ENCODE measurements at places on chromosomes 7 and 10.

DNA sequence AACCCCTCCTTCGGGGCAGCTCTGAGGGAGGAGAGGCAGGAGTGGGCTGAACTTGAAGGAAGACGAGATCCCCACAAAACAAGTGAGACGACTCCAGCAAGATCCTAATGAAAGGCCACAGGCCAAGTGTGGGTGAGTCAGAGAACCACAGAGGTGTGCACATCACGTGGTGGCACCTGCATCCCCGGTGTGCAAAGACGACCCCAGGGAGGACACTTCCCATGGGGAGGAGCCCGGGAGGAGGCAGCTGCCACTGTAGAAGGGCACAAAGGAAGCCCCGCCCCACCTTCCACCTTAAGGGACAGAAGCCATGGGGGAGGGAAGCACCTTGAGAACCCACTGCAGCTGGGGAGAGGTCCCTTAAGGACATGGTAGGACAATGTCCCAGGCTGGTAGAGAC, 45.7 kb downstream of the ESYT2 start:
- DNase-seq: no peak

- DNase-seq: no peak
These were observed 67.7 kb upstream of the CHST15 start for GRCh38 chr10:124160943-124161582.

DNA sequence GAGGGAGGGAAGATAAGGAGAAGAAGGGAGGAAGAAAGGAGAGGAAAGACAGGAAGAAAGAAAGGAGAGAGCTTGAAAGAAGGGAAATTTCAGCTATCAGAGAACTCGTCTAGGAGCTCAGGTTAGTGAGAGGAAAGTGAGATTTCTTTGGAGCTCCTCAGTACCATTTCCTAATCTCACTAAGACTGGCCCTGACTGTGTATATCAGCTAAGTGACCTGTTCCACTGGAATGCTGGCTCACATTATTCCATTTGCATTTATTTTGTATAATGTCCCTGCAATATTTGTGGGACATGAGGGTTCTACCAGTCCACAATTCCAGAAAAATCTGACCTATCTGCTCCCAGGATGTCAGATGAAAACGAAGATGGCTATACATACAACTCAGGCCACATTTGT, 114.7 kb upstream of the CELF2 start:
- no peak for DNase-seq

GRCh38 chr7:50476953-50477625, 26.9 kb upstream of the FIGNL1 start:
- DNase-seq: no peak

DNA sequence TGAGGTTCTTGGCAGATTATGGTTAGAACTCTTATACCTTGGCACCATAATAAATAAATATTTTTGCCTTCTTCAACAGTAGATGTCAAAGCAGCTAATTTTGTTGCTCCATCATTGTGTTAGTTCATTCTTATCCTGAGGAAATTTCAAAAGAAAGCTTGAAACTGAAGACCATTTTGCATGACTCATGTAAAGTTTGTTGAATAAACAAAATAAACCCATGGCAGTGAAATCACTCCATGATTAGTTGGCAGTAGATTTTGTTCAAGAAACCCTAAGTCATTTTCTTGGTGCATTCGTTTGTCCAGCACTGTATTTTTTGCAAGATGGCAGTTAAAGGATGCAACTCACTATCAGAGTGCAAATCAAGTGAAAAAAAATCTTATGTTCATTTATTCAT, 91.6 kb downstream of the HECW1 start:
- DNase-seq: peak; percentile 50

DNA sequence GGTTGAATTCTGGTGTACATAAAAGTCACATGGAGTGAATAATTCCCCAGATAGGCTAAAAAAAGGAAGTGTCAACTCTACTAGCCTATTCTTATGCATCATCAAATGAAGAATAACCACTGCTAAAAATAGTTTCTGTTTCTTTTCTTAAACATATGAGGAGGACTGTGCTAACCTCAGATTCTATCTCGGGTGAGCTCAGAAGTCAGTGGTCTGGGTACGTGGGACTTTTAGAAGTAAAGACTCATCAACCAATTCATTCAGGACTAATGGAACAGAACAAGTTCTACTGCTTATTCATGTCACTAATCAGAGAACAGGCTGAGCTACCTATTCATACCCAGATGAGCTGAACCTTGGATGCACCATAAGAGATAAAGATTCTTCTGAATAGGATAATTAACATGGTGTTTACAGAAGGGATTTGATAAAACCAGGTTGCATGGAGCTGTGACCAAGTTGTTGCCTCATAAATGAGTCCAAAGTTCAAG, 9.5 kb upstream of the ASAH2 start:
- peak; percentile 4 for DNase-seq

DNA sequence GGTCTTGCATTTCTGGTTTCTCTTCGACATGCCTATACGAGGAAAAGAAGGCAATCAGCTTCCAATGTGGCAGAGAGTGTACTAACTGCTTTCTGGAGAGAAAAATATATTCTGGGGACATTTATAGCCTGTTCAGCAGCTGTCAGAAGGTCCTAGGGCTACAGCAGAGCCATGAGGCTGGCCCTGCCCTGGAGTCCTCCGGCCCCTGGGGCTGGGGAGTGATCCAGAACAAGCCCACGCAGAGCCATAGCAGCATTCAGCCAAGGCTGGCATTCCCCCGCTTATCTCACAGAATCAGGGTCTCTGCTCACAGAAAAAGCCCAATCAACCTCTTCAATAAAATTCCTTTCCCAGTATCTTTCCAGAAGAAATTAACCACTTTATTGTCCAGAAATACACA, 48.9 kb downstream of the FZD1 start:
- DNase-seq: no peak

- DNase-seq: no peak
These were observed 18.2 kb downstream of the ARID5B start for GRCh38 chr10:61919646-61920215.

- DNase-seq: no peak
These were observed 38.2 kb downstream of the GBX1 start for GRCh38 chr7:151129117-151129959.

- no peak for DNase-seq
These were observed 987 bp downstream of the INA start for GRCh38 chr10:103277713-103278536.

- no peak for DNase-seq
These were observed 128.8 kb upstream of the FZD8 start for GRCh38 chr10:35770817-35771355.

DNA sequence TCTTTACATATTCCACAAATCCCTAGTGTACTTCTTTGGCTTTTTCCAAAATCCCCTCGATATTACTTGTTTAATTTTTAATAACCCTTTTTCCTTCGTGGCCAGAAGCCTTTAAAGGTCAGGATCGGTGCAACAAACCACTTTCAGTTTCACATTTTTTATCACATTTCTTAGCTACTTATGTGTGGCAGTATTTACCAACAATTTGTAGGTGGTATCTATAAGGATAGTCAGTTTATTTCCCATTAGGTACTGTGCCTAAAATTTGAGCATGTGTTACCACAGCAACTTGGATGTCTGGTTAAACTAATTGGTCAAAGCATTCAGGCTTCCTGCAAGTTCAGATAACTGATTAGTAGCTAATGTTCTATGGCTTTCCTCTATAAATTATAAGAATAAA, 104.9 kb downstream of the CDK14 start:
- peak; percentile 8 for DNase-seq

GRCh38 chr10:85643845-85644525, 722.6 kb downstream of the GRID1 start:
- DNase-seq: peak; percentile 97

DNA sequence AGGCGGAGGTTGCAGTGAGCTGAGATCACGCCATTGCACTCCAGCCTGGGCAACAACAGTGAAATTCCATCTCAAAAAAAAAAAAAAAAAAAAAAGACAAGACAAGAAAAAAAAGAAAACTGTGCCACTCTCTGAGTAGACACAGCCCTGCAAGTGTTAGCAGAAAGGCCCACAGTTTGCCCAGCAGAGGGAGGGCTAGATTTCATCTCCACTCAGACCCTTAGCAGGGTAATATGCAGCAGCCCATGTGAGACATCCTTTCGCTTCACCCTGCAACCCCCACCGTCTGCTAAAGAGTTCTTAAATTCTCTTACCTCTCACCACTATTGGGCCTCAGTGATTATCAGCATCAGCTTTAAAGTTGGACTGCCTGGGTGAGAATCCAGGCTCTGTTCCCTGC, 38.2 kb downstream of the CTNNA3 start:
- no peak for DNase-seq

DNA sequence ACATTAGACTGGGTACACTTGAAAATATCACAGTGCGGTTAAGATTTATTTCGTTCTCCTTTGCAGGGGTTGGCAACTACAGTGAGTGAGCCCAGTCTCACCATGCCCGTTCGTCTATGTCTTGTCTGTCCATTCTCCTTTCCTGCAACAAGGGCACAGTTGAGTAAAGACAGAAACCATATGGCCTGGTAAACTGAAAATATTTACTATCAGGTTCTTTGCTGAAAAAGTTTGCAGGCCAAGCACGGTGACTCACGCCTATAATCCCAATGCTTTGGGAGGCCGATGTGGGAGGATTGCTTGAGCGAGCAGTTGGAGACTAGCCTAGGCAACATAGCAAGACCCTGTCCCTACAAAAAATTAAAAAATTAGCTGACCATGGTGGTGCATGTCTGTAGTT, 11.4 kb upstream of the KCTD7 start:
- DNase-seq: no peak

GRCh38 chr7:83413424-83413823, 235.5 kb downstream of the SEMA3E start:
- peak; percentile 54 for DNase-seq

DNA sequence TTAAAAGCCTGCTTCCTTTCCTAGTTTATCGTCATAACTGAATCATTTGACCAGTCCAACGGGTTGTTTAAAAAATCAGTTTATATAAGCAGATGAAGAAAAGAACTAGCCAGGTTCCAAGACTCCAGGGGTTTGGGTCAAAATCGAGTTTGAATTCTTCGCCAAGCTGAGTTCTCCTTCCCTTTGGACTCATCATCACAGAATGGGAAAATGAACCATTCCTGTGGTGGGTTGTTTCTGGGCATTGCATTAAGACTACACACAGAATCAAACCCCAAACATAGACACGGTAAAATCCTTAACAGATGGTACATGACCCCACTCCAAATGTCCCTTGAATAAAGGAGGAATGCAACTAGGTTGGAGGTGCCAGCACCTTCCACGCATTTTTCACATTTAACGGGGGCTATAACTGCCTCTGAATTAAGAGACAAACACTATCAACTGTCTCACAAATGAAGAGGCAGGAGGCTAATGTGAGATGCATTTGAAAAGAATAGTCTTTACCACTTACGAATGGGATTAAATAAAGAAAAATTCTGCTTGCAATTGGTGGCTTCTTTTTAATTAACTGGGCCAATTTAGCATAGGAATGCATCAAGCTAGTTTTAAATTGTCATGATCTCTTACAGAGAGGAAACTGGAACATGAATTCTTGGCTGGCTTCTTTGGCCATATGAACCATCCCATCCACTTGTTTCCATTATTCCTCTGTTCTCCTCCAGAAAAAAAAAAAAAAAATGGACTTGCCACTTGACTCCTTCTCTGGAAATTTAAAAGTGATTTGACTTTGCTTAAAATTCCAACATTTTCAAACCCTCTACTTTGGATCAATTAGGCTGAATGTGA, 61.1 kb downstream of the CHST15 start:
- no peak for DNase-seq

DNA sequence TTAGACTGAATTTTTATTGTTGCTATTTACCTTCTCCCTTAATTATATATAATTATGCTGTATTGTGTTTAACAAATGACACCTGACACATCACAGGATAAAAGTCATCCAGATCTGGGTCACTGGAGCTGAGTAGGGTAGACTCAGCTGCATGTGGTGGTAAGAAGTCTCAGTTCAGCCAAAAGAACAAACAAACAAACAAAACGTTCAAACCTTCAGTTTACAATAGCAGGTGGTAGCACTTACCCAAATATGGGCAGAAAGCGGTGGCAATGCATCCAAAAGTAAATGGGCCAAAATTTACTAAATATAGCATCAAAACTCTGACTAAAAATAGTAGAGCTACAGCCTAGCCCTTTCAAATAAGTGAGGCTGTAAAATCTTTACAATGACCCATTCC, 42.2 kb downstream of the ZWINT start:
- no peak for DNase-seq

GRCh38 chr10:35637462-35637861, 4.6 kb downstream of the FZD8 start:
- DNase-seq: no peak

DNA sequence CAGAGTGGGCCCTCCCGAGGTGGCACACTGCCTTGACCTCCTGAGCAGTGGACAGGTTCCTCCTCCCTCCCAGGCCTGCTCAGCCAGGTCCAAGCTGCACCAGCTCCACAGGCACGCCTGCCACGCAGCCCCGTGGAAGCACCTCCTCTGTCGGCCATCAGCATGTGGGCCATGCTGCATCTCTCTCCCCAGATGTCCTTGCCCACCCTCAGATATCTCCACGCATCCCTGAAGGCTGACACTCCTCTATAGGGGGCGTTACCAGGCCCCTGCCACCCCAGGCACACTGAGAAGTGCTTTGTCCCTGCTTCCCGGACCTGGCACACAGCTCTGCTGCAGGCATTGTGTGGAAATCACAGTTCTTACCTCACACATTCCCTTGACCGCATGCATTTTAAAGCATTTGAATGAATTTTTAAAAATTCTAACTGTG, 598.5 kb downstream of the SDK1 start:
- DNase-seq: no peak

GRCh38 chr10:78763651-78764395, 304.9 kb upstream of the ZMIZ1 start:
- no peak for DNase-seq

- no peak for DNase-seq
These were observed 34.0 kb upstream of the CCDC7 start for GRCh38 chr10:32411797-32412498.

GRCh38 chr10:75924309-75924902, 493.0 kb downstream of the LRMDA start:
- no peak for DNase-seq

- no peak for DNase-seq
These were observed 225.3 kb upstream of the RHOBTB1 start for GRCh38 chr10:61169294-61169693.

GRCh38 chr7:69860486-69860885, 262.2 kb downstream of the AUTS2 start:
- no peak for DNase-seq

- DNase-seq: no peak
These were observed 49.3 kb upstream of the PCBD1 start for GRCh38 chr10:70937661-70938060.

GRCh38 chr10:112991888-112992491, 41.9 kb downstream of the TCF7L2 start:
- no peak for DNase-seq

GRCh38 chr10:87750001-87750671, 67.9 kb downstream of the ATAD1 start:
- DNase-seq: peak; percentile 97

GRCh38 chr10:89637113-89637512, 7.9 kb downstream of the PANK1 start:
- DNase-seq: no peak

GRCh38 chr10:92689663-92690210, at the start of gene HHEX:
Gene HHEX, plus strand, starts transcription at chr10:92689955. Its CDS starts 32 bp downstream, at chr10:92689987.
- DNase-seq: no peak

DNA sequence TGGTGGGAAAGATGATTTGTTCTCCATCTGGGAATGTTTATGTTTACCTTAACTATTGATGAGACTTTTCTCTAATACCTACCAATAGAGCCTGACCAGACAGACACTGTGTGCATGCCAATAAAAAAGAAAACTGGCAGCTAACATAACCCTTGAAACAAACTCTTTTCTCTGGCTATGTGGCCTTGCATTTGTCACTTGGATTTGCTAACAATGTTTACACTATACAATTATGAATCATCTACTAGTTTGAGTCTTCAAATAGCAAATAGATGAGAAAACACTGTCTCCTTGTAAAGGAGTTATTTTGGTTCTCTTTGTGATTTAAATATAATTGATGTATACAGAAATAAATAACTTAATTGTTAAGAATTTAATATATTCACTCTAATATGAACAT, 273.1 kb downstream of the SEMA3D start:
- DNase-seq: no peak
